B cell (primary cell): ENCODE measurements at places on chromosomes 2 and 18. TPM values are rescaled to one million over a fixed set of nuclear protein-coding genes. Genes with fewer than 3 reads are reported as not detected.

KIF5C gene
- 6.0 and 6.1 TPM in 2 replicates for total RNA-seq

NT5C1B gene
- total RNA-seq = not detected in 2 replicates

TTN gene
- 46.4 and 52.7 TPM in 2 replicates for total RNA-seq

LAMA1 gene
- not detected in 2 replicates for total RNA-seq

DAPL1 gene
- not detected in 2 replicates for total RNA-seq

RAD51AP2 gene
- not detected in 2 replicates for total RNA-seq

ATP6V1C2 gene
- 4.4 and 8.1 TPM in 2 replicates for total RNA-seq

MOGAT1 gene
- total RNA-seq = not detected in 2 replicates

ZNF521 gene
- total RNA-seq = 9.0 and 12.3 TPM in 2 replicates

SERPINB7 gene
- not detected in 2 replicates for total RNA-seq

EIF2AK2 gene
- total RNA-seq = 36.2 and 36.9 TPM in 2 replicates

TWSG1 gene
- 5.5 and 6.3 TPM in 2 replicates for total RNA-seq

THSD7B gene
- total RNA-seq = 0.15 and 0.76 TPM in 2 replicates

KANSL3 gene
- 55.4 and 56.9 TPM in 2 replicates for total RNA-seq

L3MBTL4 gene
- 11.6 and 11.9 TPM in 2 replicates for total RNA-seq

DOK6 gene
- not detected in 2 replicates for total RNA-seq

CDK5R2 gene
- 0.12 TPM in 1 of 2 replicates, not detected in the other for total RNA-seq

RASGRP3 gene
- total RNA-seq = 67.5 and 70.7 TPM in 2 replicates

LTBP1 gene
- 0.17 and 0.69 TPM in 2 replicates for total RNA-seq

IL18R1 gene
- 1.1 and 2.4 TPM in 2 replicates for total RNA-seq

TPRKB gene
- 24.3 and 31.2 TPM in 2 replicates for total RNA-seq

FAM237A gene
- not detected in 2 replicates for total RNA-seq

RAB6C gene
- total RNA-seq = not detected in 2 replicates

FBXO41 gene
- total RNA-seq = 23.7 and 25.2 TPM in 2 replicates

NAT8 gene
- not detected in 2 replicates for total RNA-seq

AGXT gene
- total RNA-seq = not detected in 2 replicates

ADCY3 gene
- 48.2 and 48.4 TPM in 2 replicates for total RNA-seq

LRRTM4 gene
- total RNA-seq = not detected in 2 replicates

ZSWIM2 gene
- not detected in 2 replicates for total RNA-seq

GULP1 gene
- total RNA-seq = not detected in 2 replicates

NUP35 gene
- total RNA-seq = 21.9 and 26.0 TPM in 2 replicates

NEU2 gene
- total RNA-seq = not detected in 2 replicates

RGPD3 gene
- 0.37 and 0.44 TPM in 2 replicates for total RNA-seq

PSMA8 gene
- total RNA-seq = 0.91 and 1.0 TPM in 2 replicates

GPR35 gene
- total RNA-seq = 1.8 and 2.2 TPM in 2 replicates

GPAT2 gene
- total RNA-seq = 2.5 and 3.6 TPM in 2 replicates

MYL1 gene
- not detected in 2 replicates for total RNA-seq

RFX8 gene
- not detected in 2 replicates for total RNA-seq

CREG2 gene
- total RNA-seq = 0.34 TPM in 1 of 2 replicates, not detected in the other
